ENCODE measurements at places on chromosomes 6 and 20.

GRCh38 chr6:14118091-14118439, 493 bp downstream of the CD83 start:
- ATAC-seq: no peak

DNA sequence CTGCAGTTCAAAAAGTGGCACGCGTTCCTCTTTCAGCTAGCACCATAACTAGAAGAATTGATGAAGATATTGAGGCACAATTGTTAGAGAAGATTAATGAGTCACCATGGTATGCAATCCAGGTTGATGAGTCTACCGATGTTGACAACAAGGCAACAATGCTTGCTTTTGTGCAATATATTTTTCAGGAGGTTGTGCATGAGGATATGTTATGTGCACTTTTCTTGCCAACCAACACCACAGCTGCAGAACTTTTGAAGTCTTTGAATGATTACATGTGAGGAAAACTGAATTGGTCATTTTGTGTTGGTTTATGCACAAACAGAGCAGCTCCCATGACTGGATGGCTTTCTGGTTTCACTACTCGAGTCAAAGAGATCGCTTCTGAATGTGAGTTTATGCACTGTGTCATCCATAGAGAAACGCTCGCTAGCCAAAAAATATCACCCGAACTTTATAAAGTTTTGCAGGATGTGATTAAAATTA, 129.3 kb upstream of the SLC24A3 start:
- no peak for ATAC-seq

- no peak for ATAC-seq
Measured at GRCh38 chr6:144661116-144661806, 376.1 kb downstream of the UTRN start.

DNA sequence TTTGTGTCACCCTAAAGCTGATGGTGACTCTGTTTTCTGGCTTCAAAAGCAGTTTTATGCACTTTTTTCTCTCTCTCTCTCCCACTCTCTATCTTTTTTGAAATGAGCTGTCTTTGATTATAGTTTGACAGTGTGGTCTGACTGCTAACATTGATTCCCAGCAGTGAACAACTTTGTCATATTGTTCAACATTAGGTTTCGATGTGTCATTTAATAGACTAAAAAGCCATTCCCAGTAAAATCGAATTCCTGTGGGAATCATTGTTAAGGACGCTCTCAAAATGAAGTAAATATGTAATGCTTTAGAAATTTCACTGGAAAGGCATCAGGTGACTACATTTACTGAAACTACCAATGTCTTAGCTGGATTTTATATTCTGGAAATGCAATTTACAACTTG, 69.9 kb upstream of the FLRT3 start:
- ATAC-seq: no peak

- no peak for ATAC-seq
Measured at GRCh38 chr20:49990271-49990720, 7.5 kb downstream of the SNAI1 start.

DNA sequence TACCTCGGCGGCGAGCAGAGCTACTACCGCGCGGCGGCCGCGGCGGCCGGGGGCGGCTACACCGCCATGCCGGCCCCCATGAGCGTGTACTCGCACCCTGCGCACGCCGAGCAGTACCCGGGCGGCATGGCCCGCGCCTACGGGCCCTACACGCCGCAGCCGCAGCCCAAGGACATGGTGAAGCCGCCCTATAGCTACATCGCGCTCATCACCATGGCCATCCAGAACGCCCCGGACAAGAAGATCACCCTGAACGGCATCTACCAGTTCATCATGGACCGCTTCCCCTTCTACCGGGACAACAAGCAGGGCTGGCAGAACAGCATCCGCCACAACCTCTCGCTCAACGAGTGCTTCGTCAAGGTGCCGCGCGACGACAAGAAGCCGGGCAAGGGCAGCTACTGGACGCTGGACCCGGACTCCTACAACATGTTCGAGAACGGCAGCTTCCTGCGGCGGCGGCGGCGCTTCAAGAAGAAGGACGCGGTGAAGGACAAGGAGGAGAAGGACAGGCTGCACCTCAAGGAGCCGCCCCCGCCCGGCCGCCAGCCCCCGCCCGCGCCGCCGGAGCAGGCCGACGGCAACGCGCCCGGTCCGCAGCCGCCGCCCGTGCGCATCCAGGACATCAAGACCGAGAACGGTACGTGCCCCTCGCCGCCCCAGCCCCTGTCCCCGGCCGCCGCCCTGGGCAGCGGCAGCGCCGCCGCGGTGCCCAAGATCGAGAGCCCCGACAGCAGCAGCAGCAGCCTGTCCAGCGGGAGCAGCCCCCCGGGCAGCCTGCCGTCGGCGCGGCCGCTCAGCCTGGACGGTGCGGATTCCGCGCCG, 994 bp downstream of the FOXC1 start:
- ATAC-seq: peak; percentile 27

DNA sequence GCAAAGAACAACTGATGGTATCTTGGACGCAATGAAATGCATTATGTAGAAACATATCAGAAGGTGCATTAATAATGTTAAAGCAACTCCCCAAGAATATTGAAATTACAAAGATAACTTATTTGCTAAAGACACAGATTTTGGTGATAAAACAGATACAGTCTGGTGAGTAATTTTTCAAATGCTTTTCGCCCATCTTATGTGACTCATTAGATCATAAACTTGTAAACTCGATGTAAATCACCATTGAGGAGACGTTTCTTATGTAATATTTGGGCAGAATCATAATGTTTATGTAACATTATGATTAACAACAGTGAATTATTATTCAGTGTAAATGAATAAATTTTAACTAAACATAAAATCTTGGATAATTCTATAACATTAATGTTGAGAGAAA, 608.1 kb downstream of the KIF16B start:
- no peak for ATAC-seq

DNA sequence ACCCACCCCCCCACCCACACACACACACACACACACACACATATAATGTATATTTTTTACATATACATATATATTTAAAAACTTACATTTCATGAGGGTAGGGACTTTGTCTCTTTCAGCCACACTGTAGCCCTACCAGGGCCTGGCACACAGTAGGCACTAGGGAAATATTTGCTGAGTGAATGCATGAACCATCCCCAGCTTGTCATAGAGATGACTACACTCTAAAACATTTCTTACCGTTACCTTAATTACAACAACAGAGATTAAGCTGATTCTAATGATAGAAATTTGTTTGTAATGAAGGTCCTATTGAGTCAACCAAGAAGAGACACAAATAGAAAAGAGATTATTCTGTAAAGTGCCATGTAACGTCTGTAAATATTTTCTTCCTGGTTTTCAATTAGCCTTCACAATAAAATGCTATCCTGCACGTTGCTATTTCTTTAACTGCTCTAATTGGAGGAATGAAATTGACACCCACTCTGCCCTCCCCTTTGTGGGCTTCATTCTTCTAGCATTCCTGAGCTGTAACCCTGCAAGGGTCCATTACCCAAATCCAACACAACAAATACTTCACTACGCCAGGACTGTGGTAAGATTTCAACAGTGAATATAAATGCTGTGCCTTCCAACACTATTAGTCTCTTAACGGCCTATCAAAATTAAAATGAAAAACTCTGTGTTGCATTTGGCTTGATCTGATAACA, 30.8 kb downstream of the SIM1 start:
- no peak for ATAC-seq

DNA sequence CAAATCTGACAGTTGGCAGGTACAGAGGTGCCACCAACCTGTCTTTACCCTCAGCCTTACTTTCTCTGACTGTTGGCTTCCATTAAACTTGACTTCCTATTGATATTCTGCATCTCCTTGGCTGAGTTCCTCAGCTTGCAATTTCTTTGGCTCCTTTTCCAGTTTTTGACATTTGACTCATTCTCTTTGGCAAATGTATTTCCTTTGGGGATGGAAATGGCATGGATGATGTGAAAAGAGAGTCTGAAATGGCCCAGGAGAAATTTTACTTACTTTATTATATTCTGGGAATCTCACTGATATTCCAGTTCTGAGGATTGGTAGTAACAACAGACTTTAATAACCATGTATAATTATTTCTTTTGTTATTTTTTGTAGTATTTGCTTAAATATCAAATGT, 255.2 kb downstream of the CD109 start:
- ATAC-seq: no peak

GRCh38 chr6:159311618-159312017, 142.4 kb downstream of the FNDC1 start:
- no peak for ATAC-seq

DNA sequence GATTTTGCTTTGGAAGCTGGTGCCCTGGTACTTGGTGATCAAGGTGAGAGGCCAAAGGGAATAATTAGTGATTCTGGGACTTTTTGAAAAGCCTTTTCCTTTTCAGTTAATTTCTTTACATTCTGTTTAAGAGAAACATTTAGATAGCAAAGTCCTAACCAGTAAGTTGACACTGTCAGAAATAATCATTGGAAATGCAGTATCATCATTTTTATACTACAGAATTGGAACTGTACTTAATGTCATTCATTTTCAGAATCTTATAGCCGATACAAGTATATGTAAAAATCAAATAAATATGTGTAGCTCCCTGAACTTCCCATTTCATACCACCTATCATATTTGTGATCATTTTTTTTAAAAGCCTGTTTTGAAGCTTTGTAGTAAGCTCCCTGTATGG, 27.5 kb downstream of the MCM8 start:
- ATAC-seq: no peak

DNA sequence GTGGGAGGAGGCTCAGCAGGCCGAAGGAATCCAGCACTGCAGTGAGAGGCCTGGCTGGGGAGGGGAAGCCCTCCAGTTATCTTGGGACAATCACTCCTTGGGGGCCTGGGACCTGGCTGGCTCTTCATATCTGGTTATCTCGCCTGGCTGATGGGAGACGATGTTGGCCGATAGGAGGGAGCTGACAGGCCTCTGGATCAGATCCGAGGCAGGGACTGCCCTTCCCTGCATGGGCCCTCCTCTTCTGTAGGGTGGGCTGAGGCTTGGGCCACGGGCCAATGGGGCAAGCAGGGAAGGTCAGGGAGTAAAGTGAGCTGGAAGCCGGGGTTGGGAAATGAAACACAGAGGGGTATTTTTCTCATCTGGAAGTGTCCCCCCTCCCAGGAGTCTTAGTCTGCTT, 25.2 kb downstream of the MANBAL start:
- no peak for ATAC-seq

- ATAC-seq: no peak
Measured at GRCh38 chr6:169800668-169801395, 49.4 kb downstream of the ERMARD start.

GRCh38 chr6:137133122-137133521, 40.3 kb downstream of the IL22RA2 start:
- ATAC-seq: no peak

Data from activated CD4-positive, CD25-positive, alpha-beta regulatory T cell treated with anti-CD3 and anti-CD28 coated beads, Interleukin-2, amount 50 U/mL, for 24 hours (primary cell).